GM04504 (cell line): ENCODE measurements at places on chromosomes 7 and 10.

DNA sequence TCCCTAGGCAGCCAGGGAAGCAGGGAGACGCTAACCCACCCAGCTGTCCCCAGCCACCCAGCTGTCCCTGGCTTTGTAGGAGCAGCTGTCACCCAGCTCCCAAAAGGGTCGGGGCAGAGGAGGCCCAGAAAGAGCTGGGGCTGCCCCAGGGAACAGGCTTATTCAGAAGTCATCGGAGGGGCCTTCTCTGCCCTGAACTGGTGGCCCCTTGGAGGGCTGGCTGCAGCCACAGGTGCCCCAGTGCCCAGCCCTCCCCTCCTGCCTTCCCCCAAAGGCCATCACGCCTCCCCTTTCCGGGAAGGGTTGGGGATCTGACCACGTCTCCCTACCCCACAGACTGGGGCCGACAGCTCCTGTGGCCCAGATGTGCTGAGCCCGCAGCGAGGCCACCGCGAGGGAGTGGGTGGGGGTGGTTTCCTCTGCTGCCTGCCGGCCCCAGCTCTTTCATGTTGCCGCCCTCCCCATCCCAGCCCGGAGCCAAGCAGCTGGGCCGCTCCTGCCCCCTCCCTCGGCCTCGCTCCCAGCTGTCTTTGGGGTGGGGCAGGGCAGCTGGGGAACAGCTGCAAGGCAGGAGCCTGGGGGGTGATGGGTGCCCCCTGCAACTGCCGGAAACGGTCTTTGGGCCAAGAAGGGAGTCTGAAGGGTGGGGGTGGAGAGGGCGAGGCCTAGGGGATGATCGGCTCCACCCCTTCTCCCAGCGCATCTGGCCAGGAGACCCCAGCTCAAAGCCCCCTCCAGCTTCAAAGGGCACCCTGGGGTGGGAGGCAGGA is 16.8 kb downstream of the TRIM8 start:
- peak; percentile 42 for DNase-seq

DNA sequence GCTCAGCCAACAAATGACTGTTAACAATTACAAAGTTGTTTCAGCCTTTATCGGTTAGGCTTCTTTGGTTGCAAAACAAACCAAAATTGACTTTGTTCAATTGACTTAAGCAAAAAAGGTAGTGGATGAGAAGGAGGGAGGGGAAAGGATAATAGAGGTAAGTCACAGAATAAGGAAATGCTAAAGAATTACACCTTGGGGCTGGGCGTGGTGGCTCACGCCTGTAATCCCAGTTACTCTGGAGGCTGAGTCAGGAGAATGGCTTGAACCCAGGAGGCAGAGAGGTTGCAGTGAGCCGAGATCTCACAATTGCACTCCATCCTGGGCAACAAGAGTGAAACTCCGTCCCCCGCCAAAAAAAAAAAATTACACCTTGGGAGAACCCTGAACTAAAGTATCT is 41.4 kb downstream of the AHCYL2 start:
- no peak for DNase-seq

DNA sequence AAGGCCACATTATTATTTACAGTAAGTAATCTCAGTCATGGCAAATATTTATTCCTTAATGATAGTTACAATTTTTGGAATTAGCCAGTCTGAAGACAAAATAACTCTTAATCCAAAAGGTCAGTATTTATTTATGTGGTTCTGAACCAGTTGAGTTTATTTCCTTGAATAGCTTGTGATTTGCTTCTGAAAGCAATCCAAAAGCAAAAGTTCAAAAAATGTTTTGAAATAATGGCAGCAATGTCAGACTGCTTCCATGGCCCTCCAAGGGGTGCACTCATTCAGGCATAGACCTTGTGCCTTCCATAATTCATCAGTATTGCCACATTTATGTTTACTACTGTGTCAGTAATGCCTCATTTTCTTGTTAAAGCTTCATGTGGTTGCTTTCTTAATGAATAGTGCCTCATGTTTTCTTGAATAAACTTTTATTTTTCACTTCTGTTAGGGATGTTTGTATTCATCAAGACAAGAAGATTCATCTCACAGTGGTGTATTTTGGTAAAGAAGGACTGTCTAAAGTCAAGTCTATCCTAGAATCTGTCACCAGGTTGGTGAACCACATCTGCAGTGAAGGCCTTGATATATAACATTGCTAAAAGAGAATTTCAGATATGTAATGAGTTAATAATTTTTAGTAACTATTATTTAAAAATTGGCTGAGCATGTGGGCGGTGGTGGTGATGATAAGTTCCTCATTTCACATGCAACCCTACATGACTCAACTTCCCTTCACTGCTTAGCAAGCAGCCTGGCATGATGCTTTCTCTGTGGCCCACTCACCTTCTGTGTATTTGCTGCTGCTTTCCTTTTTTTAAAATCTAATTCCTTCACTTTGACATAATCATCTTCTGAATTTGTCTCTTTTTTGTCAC is 22.0 kb downstream of the CSGALNACT2 start:
- peak; percentile 33 for DNase-seq

DNA sequence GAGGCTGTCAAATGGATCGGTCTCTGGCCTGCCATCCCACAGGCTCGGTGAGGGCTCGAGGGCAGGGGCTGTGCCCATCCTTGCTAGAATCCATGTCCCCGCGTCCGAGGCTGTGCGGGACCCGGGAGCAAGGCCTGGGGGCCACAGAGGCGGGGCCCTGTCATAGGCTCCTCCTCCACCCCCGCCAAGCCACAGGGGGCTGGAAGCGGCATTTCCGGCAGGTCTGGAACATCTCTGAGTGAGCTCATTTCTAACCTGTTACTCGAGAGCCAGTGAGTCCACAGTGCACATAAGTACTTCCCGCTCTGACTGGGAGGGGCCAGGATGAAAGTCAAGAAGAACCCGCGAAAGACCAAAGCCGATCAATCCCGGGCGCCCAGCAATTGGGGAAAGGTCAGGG is 57.6 kb downstream of the NKX6-2 start:
- no peak for DNase-seq

DNA sequence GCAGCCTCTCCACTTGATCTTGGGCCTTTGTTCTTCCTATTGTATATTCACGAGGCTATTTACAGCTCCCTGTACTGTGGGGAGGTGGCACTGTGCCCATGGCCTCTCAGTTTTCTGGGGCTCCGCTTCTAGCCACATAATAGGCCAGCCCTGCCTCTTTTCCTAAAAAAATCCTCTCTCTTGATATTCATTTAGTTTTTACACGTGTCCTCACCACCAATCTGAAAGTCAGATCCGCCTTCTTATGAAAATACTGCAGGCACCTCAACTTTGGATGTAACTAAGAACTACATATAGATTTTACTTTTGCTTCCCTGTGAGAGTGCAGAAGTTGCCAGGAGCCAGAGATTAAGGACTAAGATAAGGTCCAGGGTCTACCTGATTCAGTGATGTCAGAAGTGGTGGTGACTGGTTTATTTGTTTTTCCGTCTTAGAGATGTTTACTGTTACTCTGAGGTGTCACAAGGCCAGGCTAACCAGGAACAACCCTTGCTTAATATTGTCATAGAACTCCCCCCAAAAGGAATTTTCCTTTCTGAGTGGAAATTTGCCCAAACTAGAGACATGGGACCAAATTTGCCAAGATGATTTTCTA is 7.8 kb downstream of the BAMBI start:
- DNase-seq: no peak

- no peak for DNase-seq
Measured at GRCh38 chr7:129168231-129169021, 20.0 kb upstream of the SMO start.

DNA sequence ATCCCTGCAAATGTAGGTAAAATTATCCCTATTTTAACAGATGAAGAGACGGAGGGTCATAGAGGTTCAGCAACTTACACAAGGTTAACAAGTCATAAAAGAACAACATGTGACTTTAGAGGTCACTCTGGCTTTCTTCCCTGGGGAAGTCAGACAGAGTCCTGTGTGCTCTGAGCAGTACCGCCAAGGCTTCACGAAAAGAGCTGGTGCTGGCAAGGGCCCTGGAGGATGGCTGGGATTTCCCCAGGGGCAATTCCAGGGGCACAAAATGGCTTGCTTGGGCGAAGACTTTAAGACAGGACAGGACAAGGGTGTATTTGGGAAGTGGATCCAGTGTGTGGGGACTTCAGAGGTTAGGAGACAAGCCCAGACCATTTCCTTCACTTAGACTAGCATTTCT is 144.1 kb downstream of the PIP4K2A start:
- DNase-seq: no peak

- DNase-seq: no peak
Measured at GRCh38 chr10:108982159-108982558, 941.2 kb downstream of the XPNPEP1 start.

DNA sequence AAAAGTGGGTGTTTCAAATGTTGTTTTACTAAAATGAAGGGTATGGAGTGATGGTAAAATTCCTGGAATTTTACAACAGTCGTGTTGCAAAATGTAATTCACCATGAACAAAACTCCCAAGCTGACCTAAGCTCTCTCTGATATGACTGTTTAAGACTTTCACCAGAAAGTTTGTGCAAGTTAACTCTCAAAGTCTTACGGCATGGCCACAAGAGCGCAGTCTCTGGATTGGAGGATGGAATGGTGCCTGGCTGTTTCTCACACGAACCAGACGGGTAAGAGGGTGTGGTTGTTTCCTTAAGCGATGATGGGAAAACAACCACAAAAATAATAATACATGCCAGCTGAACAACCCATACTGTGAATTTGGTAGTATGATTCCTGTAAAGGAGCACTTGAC is 662.5 kb downstream of the KCNMA1 start:
- no peak for DNase-seq

DNA sequence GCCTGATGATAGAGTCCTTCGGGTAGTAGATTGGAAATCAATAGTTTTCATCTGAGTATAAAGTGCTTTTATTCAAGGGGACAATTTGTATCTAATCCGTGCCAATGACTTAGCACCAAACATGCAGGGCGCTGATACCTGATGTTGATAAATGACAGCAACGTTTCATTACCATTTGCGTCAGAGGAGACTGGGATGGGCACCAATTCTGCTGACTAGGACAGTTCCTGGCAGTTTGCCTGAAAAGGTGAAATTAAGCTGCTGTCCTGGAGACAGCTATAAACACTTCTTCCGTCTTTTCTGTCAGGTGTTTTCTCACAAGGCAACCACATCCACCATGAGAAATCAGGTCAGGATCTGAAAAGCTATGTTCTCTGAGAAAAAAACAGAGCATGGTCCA is 1136.4 kb downstream of the TYW1 start:
- no peak for DNase-seq

- DNase-seq: peak; percentile 70
Measured at GRCh38 chr7:84647797-84648757, 453.5 kb upstream of the SEMA3A start.

DNA sequence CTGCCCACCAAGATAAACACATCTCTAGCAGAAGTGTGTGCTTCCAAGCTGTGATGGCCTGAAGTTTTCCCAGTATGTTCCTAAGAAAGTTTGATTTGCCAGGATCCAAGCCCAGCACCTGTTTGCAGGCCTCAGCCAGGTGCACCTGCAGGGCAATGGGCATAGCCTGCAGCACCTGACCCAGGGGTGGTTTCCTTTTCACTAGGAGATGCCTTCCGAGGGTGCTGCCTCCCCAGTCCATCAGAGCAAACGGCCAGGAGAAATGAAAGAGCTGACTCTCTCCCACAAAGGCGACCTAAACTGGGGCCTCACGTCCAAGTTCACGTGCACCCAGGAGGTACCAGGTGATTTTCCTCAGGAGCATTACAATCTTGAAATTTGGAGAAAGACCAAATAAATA is 7.1 kb downstream of the UCMA start:
- no peak for DNase-seq

- DNase-seq: no peak
Measured at GRCh38 chr7:108196004-108196403, 65.8 kb upstream of the LAMB4 start.

DNA sequence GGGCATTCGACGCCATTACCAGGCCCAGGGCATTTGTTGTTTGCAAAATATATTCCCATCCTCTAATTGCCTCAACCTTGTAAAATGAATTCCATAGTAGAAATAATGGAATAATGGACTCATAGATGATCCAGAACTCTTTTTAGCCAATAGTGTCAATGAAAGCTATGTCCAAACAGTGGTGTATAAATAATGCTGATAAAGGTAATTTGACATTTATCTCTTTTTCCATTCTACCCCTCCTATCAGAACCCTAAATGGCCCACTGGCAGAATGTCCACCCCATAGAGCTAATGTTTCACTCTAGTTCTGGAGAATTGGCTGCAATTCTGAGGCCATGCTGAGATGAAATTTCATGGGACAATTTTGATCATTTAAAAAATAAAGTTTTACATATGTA is 76.4 kb upstream of the DLX6 start:
- no peak for DNase-seq

DNA sequence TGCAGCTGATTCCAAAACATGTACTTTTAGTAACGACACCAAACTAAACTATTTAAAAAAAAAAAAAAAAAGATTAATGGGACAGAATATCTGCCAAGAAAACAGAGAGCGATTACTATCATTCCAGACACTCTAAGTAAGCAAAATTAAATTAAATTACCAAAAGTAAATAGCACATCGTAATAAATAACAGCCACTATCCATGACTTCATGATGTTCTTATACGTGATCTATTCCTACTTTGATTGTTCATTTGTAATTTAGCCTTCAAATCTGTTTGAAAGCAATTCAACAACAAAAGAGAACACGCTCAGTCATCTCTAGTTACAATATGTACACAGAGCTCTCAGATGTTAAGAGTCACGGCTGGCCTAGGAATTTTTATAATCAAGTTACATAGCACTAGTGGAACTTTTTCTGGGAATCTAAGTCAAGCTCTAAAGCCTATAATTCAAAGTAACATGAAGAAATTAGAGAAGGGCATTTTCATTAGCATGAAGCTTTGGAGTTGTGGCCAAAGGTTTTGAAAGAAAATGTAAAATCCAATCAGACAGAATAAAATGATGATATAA is 241.7 kb upstream of the NEBL start:
- no peak for DNase-seq

GRCh38 chr10:44510379-44511115 is 125.7 kb upstream of the CXCL12 start:
- peak; percentile 74 for DNase-seq

GRCh38 chr10:62562101-62562500 is 187.9 kb downstream of the ZNF365 start:
- no peak for DNase-seq

DNA sequence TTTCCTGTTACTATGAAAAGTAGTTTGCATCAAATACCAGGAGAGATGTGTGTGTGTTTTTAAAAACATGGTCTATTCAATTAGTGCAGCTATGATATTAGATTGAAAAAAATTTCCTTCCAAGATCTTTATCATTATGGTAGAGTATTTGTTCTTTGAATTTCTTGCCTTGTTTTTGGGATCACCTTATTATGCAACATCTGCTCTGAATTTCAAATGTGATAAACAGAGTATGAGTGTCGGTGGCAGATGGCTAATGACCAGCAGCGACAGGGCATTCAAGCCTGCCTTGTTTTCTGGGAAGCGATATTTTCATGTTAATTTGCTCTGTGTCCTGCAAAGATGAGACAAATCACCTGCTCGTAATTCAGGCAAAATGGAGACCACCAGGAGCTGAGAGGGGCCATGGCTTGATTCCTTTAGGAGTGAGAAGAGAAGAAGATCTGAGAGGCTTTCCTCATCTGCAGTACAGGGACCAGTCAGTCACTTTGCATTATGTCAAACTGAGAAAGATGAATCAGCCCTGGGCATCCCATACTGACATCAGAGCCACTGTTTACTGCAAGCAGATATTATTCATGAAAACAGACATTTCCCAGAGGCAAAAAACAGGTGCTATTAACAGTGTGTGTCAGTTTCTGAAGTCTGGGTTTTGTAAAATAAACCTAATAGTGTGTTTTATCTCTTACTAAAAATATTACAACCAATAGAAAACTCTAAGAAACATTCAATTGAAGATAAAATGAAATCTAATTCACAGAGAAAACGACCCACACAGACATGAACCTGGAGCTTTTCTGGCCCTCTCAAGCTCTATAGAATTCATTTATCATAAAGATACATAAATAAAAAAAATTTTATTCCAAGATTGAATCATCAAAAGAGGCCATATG is 67.6 kb downstream of the CDK6 start:
- no peak for DNase-seq
